ENCODE measurements at places on chromosomes 1 and 21.

GRCh38 chr1:19412654-19413053 lies 72.7 kb downstream of the CAPZB start:
- DNase-seq, result no peak

DNA sequence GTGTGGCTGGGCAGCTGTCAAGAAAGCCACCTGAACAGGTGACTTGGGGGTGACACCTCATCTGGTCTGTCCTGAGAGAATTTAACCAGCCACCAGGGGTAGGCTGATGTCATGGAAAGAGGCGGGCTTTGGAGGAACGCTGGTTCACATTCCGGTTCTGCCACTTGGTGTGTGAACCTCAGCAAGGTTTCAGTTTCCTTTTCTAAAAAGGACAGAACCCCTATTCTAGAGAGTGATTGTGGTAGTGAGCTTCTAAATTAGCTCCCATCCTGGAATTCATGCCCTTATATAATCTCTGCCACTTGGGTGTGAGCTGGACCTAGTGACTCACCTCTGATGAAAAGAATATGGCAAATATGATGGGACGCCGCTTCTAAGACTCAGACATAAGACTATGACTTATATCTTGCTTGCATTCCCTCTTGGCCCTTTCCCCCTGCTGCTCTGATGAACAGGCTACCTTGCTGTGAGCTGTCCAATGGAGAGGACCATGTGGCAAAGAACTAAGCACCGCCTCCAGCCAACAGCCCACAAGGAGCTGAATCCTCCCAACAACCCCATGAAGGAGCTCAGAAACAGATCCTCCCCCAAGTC lies 332.1 kb downstream of the RRAGC start:
- peak; percentile 2 for DNase-seq

- no peak for DNase-seq
Observed at GRCh38 chr21:36820176-36821031, 121.5 kb downstream of the SIM2 start.

GRCh38 chr1:33433509-33434362 lies 2.8 kb upstream of the PHC2 start:
- peak; percentile 32 for DNase-seq

- DNase-seq, result no peak
Observed at GRCh38 chr1:69388044-69388443, 179.7 kb upstream of the LRRC7 start.

- DNase-seq, result no peak
Observed at GRCh38 chr1:201475915-201476669, 7.1 kb upstream of the PHLDA3 start.

DNA sequence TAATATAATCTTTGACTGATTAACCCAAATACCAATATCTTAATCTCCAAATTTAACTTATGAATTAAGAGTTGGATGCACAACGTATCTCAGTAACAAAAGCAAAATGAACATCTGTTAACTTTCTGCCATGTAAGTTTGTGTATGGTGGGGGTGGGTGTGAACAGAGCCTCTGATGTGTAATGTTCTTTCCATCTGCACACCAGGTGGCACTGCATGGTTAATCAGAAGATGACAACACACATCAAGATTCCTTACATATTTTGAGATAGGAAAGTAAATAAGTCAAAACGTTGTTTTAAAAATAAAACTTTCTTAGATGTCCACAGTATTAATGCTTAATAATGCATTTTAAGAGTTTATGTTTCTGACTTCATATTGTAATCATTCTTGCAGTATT lies 251.9 kb downstream of the DPYD start:
- peak; percentile 2 for DNase-seq

GRCh38 chr1:2504949-2505272 lies 21.5 kb downstream of the PANK4 start:
- no peak for DNase-seq

- no peak for DNase-seq
Observed at GRCh38 chr1:180241716-180242544, 11.9 kb downstream of the LHX4 start.

- DNase-seq, result no peak
Observed at GRCh38 chr1:225469051-225469450, 41.2 kb upstream of the LBR start.

DNA sequence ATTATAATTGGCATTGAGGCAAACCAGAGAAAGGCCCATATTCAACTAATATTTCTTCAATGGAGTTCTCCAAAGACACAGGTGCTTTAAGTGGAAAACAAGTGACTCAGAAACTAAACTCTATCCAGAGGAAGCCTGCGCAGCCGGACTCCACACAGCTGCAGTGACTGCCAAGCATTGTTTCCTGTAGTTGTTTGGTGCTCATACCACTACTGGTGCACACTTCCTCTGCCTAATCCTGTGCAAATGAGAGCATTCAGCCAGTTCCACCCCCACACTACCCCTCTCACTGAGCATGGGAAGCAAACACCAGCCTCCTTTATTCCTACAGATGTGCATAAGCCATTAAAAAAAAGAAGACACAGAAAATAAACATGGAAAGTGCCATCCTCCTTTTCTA lies 102.9 kb downstream of the VAV3 start:
- DNase-seq, result no peak

GRCh38 chr1:21572221-21572620 lies 63.0 kb downstream of the ALPL start:
- DNase-seq, result no peak

- DNase-seq, result no peak
Observed at GRCh38 chr1:31297277-31298247, 730 bp downstream of the ZCCHC17 start.

- DNase-seq, result no peak
Observed at GRCh38 chr1:246789454-246790339, 65.5 kb downstream of the SCCPDH start.

DNA sequence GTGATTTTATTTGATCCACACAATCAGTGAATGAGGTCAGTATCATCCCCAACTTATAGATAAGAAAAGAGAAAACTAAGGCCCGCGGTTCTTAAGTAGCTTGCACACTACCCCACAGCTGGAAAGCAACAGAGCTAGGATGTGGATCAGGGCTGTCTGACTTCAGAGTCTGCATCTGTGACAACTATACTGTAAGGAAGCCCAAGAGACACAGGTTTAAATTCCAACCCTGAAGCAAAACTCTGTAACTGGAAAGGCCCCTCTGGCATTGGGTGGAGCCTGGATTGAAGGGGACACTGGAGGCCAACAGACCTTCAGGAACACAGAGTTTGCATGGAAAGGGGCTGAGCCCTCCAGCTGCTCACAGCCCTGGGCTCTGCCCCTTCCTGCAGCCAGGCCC lies 40.2 kb downstream of the LGR6 start:
- DNase-seq, result no peak

GRCh38 chr1:45148209-45148825 lies 58.1 kb downstream of the ZSWIM5 start:
- no peak for DNase-seq

GRCh38 chr21:31604591-31605190 lies 54.8 kb upstream of the SOD1 start:
- peak; percentile 75 for DNase-seq

DNA sequence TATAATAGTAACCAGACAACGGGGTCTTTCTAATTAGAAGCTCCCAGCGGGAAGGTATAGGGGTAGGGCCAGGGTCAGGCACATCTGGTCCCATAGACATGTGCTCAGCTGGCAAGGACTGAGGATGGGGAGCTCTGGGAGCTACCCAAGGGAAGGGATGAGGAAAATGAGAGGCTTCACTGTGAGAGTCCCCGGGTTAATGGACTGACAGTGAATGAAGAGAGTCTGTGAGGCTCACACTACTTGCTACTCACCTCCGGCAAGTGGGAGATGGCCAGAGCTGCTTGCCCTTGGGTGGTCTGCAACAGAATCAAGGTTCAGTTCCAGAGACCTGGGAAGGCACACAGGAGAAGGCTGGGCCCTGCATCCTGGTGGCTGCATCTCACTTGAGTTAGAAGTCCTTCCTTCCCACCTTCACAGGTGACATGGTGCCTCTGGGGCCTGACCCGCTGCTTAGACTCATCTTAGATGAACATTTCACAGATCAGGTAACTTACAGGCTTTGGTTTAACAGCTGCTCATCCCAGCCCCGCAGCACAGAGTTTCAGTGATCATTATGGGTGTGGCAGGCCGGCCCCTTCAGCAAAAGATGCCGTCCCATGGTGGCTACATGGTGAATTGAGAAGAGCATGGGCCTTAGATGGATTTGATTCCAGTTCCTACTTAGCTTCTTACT lies 31.7 kb downstream of the EIF2D start:
- DNase-seq, result no peak

DNA sequence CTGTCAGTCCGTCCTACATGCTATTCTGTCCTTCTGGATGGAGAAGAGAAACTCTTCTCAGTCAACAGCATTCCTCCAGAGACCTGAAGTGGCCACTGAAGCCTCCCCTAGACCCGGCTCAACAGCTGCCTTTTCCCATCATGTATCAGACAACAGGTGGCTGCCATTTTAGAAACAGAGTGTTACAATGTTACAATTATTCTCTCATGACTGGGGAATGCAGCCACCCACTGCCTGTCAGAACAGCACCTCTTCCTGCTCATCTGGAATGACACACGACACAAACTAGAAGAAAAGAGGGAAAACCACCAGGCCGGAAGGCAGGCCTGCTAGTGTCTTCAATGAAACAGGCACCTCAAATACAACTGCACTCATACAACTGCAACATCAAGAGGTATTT lies 105.3 kb downstream of the PGBD5 start:
- DNase-seq, result no peak

DNA sequence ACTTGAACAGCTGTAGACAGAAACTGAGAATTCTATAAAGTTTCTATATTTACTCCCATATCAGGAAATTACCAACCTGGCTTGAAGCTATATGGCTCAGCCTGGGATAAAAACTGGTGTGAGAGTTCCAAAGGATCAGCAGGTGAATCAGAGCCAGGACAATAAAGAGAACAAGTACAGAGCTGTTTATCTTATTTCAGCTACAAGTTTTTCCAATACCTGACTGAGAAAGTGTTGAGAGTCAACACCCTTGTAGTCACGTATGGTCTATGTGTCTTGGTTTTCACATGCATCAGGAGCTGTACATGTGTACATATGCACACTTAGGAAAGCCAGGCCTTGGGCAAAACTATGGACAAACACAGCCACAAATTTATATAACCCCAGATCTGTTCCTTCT lies 40.7 kb upstream of the CXADR start:
- DNase-seq, result no peak

DNA sequence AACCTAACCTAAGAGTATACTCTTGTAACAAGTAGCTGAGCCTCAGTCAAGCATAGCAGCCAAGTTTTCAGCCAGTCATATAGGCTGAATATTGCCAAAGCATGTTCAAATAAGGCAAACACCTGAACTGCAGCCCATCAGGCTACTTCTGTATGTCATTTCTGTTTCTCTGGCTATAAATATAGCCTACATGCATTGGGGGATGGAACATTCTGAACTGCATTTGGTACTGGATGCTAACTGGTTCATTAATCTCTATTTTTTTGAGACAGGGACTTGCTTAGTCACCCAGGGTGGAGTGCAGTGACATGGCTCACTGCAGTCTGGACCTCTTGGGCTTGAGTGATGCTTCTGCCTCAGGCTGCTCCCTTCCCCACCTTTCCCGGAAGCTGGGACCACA lies 37.3 kb downstream of the MAST2 start:
- no peak for DNase-seq

- no peak for DNase-seq
Observed at GRCh38 chr1:218658899-218659298, 313.8 kb downstream of the TGFB2 start.

DNA sequence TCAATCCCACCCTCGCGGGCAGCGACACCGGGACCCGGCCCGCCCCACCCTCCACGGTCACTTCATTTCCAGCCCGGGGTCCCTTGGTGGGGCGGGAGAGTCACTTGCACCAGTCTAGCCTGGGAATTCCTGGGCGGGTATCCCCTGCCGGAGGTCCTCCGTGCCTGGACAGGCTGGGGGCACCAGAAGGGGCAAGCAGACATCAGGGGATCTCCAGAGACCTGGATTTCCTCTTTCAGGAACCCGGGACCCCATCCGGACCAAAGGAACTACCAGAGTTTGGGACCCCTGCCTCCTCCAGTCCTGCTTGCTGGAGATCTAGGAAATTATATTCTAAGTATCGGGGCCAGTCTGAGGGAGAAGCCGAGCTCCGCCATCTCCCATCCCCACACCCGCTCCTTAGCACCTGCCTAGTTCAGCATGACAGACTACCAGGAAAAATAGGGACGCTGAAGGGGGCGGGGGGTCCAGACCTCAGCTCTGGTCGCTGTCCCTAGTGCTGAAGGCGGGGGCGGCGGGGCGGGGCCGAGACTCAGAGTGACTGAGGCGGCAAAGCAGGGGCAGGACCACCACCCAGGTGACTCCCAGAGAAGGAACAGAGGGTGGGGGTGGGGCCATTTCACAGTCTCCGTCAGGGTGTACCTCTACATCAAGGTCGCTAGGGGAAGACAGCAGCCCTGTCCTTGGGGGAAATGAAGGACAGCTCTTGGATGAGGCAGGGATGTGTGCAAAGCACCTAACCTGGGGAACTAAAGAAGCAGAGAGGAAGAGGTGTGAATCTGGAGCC lies 832 bp downstream of the HCN3 start:
- peak; percentile 67 for DNase-seq

- DNase-seq, result no peak
Observed at GRCh38 chr1:8365661-8366362, 47.9 kb downstream of the SLC45A1 start.

- DNase-seq, result no peak
Observed at GRCh38 chr1:191206513-191207207, 729.0 kb upstream of the BRINP3 start.

DNA sequence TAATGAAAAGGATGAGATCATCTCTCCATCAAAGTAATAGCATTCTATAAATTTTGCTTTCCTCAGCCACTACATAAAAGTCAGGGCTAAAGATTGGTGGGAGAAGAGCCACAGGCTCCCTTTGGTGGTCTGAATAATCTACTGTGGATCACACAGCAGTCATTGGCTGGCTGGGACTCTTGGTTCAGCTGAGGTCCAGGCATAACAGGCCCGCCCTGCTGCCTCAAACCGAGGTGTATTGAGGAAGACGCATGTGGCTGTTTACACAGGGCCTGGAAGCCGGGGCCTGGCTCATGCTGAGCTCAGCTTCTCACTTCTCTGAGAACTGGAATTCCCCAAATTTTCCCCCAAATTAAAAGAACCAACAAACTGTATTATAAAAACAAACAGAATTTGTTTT lies 139.2 kb downstream of the PTPRC start:
- no peak for DNase-seq

Measured in CD4-positive, alpha-beta T cell treated with Interleukin-2 at 100 ng/mL for 4 hours (primary cell).